ENCODE measurements at places on chromosomes 5 and 9. TPM values are rescaled to one million over a fixed set of nuclear protein-coding genes. Genes with fewer than 3 reads are reported as not detected.

GRCh38 chr5:117207088-117207668, 632.6 kb upstream of the SEMA6A start:
- no peak for DNase-seq
- no peaks in the 10 kb centered on the region for H3K4me1 ChIP-seq
- no peak overlapping the region for H3K27ac ChIP-seq
- H3K4me3 ChIP-seq: no peak overlapping the region

The PCDHGB5 gene
- 5.5 TPM for total RNA-seq

The GFI1B gene
- total RNA-seq: not detected

DNA sequence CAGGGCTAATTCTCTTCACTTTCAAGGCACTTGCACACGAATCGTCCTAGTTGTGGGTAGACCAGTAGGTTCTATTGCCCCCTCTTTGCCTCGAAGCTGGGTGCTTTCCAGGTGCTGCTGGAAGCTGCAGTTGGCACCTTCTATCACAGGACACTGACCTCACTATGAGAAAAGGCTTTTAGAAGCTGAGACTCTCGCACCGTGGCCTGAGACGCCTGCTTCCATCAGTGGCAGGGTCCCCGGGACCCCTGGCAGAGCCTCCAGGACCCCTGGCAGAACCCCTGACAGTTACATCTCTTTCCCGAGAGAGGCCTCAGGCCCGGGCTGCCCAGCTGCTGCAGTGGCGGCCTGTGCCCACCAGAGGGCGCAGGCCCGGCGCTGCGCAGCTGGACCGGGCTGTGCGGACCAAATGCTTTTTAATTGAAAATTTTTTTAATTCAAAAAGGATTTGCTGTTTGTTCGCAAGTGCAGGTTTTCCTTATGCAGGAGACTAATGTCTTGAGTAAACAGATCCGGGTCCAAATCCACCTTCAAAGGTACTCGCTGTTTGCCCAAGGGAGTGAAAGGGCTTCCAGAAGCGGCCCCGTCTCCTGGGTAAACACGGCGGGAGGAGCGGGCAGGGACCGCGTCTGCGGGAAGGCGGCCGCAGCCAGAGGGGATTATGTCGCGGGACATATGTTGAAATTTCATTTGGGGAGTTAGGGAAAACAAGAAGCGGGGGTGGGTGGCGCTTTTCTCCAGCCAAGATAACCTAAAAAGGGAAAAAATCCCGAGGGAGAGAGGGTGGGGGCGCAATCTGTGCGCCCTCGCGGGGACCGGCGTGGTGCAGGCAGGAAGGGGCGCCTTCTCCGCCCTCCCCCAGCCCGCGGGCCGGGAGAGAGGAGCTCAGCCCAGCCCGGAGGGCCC, 114.5 kb upstream of the LMX1B start:
- DNase-seq: peak; percentile 64
- H3K36me3 ChIP-seq: no peaks in the 10 kb centered on the region
- H3K27me3 ChIP-seq: peaks cover 9% of the 10 kb centered on the region
- H3K27ac ChIP-seq: peak overlapping the region; percentile 52
- H3K4me3 ChIP-seq: peak overlapping the region; percentile 69
- H3K4me1 ChIP-seq: peaks cover 27% of the 10 kb centered on the region

The FOXD4L3 gene
- not detected for total RNA-seq

GRCh38 chr9:76729116-76729515, 35.1 kb upstream of the PCA3 start:
- H3K27ac ChIP-seq: no peak overlapping the region
- H3K4me3 ChIP-seq: no peak overlapping the region
- no peak for DNase-seq

GRCh38 chr5:55308254-55308836, 556 bp downstream of the MTREX start:
- H3K36me3 ChIP-seq: no peaks in the 10 kb centered on the region
- H3K4me1 ChIP-seq: no peaks in the 10 kb centered on the region
- no peak overlapping the region for H3K27ac ChIP-seq
- peak; percentile 3 for DNase-seq
- no peak overlapping the region for H3K4me3 ChIP-seq

Measured in endothelial cell (in vitro differentiated cells).